Activated CD8-positive, alpha-beta memory T cell treated with anti-CD3 and anti-CD28 coated beads for 48 hours (primary cell): ENCODE measurements at places on chromosomes 3 and 15.

- no peak for DNase-seq
Observed at GRCh38 chr15:89554247-89554646, 21.0 kb upstream of the TICRR start.

DNA sequence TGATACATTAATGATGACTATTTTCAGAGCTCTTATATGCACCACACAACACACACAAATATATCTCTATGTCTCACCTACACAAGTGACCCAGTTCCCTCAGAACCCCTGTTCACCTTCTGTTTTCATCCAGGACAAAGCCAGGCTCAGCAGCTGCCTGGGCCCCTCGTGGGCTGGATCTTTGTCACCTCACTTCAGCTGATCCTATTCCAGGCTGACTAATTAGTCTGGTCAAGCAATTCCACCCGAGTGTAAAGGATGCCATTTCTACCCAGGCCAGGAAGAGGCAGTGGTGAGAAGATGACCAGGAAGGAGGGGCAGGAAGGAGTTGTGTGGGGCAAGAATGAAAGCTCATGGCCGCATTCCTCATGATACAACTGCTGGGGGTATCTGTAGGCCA is 62.3 kb downstream of the DHX30 start:
- DNase-seq = no peak

- no peak for DNase-seq
Observed at GRCh38 chr15:66033143-66033542, 163.9 kb downstream of the RAB11A start.

GRCh38 chr3:115071166-115071565 is 75.9 kb downstream of the ZBTB20 start:
- no peak for DNase-seq

DNA sequence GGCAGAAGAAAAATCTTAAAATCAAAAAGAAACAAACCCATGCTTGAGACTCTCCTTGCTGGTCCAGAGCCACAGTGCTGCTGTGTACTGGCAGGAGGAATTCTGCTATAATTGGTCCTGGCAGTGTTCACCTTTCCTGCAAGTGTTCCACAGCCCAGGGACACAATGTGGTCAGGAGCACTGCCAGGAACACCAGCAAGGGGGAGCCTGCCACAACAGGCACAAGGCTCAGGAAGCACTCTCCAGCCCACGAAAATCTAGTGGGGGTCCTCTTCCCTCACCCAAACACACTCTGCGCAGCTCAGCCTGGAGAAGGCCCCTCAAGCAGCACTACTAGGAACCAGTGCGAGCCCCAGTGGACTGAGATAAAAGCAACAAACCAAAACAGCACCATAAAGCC is 92.9 kb downstream of the UBE3A start:
- no peak for DNase-seq

- DNase-seq = no peak
Observed at GRCh38 chr3:152316318-152316717, 47.6 kb downstream of the MBNL1 start.

DNA sequence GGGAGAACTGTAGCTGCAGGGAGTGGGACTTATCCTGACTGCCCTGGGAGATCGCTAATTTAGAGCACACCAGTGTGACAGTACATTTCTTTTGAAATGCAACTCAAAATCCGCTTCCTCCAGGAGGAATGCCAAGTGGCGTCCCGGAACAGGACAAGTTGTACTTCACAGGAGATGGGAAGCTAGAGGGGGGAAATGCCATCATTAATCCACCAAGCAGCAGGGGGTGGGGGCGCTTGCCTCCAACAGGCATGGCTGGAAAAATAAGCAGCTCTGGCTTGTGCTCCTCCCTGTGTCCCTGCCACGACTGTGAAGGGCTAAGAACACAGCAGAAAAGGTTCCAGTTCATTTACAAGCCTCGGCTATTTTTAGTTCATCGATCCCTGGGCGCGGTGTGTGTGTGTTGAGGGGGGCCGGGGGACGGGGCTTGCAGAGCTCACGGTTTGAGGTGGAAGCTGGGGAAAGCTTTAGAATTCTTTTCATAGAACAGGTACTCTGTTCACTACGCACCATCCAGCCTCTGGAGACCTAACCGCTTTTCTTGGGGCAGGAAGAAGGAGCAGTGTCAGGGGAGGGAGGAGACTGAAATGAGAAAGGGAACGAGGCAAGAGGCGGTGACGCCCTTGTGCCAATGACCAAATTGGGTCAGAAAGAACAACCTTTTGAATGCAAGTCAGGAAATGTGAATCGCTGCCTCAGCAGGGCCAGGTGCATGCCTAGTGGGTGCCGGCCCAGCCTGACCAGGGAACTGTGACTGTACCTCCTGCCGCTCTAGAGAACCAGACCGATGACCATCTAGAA is 51.8 kb upstream of the DGKG start:
- no peak for DNase-seq

DNA sequence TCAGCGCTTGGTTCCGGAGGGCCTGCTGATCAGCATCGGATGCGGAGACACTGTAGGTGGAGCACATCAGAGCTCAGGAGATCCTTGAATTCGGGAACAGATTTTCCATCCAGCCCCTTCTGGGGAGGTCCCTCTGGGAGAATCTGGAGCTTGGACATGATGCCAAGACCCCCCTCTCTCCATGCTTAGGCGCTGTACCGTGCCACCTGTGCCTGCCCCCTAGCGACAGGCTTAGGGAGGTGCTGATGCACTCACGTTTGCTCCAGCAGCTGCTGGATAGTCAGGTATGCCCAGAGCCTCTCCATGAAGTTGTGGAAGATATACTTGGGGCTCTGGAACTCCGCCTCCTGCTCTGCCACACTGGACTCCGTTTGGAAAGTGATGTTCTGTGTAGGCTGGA is 9.7 kb downstream of the ITIH4 start:
- no peak for DNase-seq

GRCh38 chr3:95408464-95408862 is 1345.6 kb downstream of the NSUN3 start:
- DNase-seq = no peak

- no peak for DNase-seq
Observed at GRCh38 chr3:194612221-194612620, 21.0 kb downstream of the TMEM44 start.

GRCh38 chr3:42544492-42545283 is 37.1 kb downstream of the SEC22C start:
- no peak for DNase-seq

DNA sequence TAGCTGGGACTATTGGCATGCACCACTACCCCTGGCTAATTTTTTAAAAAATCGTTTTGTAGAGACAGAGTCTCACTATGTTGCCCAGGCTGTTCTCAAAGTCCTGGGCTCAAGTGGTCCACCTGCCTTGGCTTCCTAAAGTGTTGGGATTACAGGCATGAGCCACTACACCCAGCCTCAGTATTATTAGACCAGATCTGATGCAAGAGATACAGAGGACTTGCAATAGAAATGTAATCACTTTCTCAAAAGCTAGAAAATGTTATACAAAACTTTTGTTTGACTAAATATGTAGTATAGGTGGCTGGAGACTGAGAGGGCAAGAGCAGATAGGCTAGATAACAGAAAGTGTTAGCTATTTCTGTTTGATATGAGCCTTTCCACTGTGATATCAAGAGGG is 531.9 kb downstream of the SOX2 start:
- no peak for DNase-seq

DNA sequence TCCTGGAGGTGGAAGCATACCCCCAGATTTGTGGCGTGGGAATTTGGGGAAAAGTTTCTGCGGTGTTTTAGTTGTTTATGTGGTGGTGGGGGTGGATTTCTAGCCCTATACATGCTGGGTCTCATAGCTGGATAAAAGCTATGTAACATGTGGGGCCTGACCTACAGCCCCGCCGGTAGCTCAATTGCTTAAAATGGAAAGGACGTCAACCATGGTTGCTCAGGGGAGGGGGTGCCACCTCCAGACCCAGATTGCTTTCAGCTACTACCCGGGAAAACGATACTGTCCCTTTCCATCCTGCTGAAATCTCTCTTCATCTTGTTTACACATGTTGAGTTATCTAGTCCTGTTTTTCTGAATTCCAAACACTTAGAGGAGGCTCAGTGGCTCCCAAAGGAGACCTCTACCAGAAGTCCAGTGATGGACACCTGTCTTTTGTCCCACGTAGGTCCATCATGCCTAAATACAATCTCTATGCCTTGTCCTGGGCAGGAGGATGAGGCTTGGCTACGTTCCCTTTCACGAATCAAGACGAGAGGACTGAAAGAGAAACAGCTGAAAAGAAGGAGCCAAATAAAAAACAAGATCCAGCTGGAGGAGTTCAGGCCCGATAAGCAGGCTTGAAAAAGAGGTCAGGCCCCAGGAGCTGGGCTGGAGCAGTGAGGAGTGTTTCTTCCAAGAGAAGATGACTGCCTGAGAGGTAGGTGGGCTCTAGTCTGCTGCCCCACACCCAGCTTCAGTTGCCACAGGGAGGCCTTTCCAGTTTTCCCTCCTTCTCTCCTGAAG is 72.1 kb upstream of the TPRG1 start:
- no peak for DNase-seq

GRCh38 chr3:65144791-65145351 is 457.1 kb upstream of the ADAMTS9 start:
- no peak for DNase-seq
